ENCODE measurements at places on chromosomes 1 and 21.

GRCh38 chr1:237684236-237684635, 206.5 kb downstream of the ZP4 start:
- no peak for DNase-seq

GRCh38 chr1:218182455-218182854, 102.6 kb upstream of the RRP15 start:
- no peak for DNase-seq

DNA sequence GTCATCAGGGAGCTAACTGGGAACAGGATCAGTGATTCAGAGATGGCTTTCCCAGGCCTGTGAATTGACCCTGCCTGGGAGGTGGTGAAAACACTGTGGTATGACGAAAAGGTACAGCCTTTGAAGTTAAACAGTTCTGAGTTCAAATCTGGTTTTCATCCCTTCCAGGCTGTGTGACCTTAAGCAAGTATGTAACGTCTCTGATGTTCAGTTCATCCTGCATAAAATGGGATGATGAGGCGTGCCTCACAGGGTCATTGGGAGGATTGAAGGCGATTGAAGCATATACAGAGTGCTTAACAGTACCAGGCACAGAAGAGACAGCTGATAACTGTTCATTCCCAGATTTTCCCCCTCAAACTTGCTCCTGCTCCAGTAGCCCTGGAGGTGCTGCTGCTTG, 11.0 kb downstream of the KCNC4 start:
- no peak for DNase-seq

- no peak for DNase-seq
Observed at GRCh38 chr1:98382986-98383740, 278.4 kb upstream of the SNX7 start.

- no peak for DNase-seq
Observed at GRCh38 chr21:26136671-26137070, 33.9 kb downstream of the APP start.

DNA sequence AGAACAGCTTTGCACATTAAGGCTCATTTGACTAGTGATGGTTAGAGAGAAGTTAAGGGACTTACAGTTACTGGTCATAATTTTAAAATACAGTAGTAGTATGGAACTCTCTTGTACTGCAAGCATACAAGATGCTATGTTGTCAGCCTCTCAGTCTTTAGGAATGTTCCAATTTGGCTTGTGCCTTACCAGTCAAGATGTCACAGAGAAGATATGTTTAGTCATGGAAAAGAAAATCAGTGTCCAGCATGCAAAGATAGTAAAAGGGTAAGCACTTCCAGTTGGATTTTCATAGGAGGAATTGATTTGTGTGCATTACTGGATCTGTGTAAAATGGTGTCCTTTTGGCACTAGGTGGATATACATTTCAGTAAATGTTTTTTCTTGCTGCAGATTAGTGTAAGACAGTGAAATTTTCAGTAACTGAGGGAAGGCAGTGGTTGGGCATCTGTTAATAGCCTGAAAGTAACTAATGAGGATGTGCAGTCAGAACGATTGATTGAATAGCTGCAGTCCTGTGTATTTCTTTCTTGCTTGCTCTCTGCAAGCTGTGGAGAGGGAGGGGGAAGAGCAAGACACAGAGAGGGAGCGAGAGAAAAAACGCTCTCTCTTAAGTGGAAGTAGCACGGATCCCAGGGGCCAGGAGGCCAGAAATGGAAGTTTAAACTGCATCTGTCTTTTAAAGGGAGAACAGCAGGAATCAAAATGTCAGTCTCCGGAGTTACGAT, 108.2 kb downstream of the CLEC20A start:
- DNase-seq = no peak

DNA sequence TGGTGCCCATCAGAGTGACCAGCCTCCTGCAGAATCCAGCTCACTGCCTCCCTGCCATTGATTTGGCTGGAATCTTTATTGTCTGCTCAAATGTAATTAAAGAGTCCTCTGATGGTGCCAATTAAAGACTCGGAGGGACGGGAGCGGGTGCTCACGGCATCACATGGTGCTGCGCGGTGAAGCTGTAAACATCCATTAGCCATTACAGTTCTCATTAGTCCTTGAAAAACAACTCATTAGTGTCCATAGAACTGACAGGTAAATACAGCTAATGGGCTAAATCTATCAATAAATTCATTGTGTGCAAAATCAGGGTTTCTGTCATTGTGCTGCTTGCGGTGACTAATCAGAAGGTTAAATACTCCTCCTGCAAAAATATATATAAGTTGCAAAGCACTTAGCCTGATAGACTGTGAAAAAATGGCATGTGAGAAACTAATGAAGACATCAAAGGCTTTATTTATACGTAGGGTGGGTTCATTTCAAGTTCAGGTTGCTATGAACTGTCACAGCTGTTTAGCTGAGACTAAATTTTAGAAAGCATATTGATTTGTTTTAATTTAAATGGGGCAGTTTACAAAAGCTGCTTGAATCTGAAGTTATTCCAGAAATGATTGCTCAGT, 289.8 kb upstream of the POU3F1 start:
- DNase-seq = no peak

GRCh38 chr1:162966613-162967012, 102.5 kb upstream of the RGS4 start:
- DNase-seq = no peak

- DNase-seq = no peak
Observed at GRCh38 chr1:177922209-177922608, 47.6 kb downstream of the SEC16B start.

- no peak for DNase-seq
Observed at GRCh38 chr1:169307176-169307575, 60.4 kb downstream of the NME7 start.

DNA sequence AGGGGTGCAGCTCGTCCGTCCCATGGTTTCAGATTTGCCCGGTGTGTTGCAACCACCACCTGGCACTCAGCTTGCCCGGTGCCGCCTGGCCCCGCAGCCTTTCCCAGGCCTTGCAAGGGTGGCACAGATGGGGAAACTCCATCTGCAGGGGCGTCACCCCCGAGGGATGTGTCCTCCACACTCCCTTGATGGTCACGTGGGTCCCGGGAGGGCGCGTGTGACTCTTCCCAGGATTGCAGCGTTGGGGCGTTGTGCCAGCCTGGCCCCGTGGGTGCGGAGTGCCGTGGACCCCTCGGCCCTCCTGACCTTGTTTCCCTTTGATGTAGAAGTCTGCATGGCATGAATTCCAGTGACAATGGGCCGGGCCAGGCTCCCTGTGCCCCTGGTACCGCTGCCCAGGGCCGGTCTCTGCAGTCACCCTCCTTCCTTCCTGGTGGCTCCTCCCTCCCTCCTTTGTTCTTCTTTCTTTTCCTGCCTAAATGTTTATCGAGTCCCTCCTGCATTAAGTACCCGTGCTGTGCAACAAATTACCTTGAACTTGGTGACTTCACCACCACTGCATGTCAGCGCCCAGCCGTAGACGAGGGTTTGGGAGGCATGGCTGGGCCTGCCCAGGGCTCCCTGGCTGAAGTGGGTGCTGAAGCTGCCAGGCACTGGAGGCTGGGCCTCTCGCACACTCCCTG, 22.9 kb downstream of the RRP1 start:
- DNase-seq = no peak

GRCh38 chr1:223216074-223216473, 73.0 kb upstream of the TLR5 start:
- DNase-seq = no peak

DNA sequence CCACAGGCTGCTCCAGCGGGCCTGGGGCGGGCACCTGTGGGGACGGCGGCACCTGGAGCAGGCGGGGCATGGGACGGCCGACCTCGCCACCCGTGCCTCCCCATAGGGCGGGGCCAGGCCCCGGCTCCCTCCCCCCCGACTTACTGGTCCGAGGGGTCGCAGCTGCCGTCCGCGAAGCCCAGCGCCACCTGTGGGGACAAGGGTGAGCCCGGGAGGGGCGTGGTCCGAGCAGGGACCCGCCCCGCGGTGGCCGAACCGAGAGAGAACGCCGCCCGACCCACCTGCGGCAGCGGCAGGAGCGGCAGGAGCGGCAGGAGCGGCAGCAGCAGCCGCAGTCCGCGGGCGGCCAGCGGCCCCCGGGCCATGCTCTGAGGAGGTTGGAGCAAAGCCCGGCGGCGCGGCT, at the start of gene TMEM52:
TSS of gene TMEM52 (minus strand) at position 379 of the 403 bp plus-strand sequence. CDS start at position 365, 14 bp downstream.
- no peak for DNase-seq

DNA sequence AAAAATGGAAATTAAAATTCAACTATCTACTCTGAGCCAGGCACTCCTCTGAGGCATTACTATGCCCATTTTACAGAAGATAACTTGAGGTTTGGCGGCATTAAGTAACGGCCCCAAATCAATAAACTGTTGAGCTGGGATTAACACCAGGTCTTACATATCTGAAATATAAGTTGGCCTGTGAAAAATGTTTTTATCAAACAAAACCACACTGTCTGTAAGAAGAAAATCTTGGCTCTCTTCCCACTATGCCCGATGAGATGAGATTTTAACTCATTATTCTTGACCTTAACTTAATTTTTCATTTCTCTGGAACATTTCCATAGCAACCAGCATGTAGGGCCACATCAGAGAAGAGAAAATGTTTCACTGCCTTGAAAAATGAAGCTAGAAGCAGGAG, 21.8 kb downstream of the RC3H1 start:
- no peak for DNase-seq

GRCh38 chr21:14453339-14454015, 70.5 kb upstream of the HSPA13 start:
- DNase-seq = no peak

GRCh38 chr1:196545222-196545621, 63.0 kb downstream of the KCNT2 start:
- no peak for DNase-seq

DNA sequence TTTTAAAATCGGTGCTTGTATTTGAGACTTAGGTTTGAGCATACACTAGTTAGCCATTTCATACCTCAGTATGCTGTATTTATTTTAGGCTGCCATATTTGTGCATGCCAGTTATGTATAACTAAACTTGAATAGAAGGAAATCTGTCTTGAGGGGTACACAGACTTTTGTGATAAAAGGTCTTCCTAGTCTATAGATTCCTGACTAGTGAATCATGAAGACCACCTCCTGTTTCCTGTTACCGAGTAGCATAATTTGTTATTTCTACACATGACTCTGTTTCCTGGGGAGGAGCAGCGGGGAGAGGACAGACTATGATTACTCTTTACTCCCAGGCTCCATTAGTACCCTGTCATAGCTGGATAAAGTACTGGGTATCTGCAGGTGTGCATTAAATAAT, 316.8 kb upstream of the SNX7 start:
- no peak for DNase-seq

GRCh38 chr1:16254263-16254928, 17.4 kb upstream of the CPLANE2 start:
- DNase-seq = no peak

GRCh38 chr1:47650205-47650604, 212.4 kb downstream of the FOXD2 start:
- DNase-seq = no peak

DNA sequence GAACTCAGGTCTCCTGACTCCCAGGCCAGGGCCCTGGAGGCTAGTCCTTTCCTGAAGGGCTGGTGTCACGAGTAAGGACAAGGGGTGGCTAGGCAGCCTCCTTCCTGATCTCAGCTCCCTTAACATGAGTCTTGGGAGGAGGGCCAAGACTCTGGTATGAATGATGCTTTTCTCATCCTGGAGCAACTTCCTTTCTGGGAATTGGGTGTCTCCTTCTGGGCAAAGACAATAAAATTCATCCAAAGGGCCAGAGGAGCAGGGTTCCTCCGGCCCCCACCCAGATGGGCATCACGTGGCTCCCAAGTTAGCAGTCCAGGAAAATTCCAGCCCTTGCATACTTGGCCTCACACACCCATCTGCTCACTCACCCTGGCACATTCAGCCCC, at the start of gene FAM167B:
TSS of gene FAM167B (plus strand) at position 335 of the 386 bp plus-strand sequence. CDS start 200 bp downstream, outside the sequence.
- DNase-seq = no peak

All from HL-60 (cell line).